Epithelial cell of prostate (primary cell): ENCODE measurements at places on chromosomes 2 and 18.

DNA sequence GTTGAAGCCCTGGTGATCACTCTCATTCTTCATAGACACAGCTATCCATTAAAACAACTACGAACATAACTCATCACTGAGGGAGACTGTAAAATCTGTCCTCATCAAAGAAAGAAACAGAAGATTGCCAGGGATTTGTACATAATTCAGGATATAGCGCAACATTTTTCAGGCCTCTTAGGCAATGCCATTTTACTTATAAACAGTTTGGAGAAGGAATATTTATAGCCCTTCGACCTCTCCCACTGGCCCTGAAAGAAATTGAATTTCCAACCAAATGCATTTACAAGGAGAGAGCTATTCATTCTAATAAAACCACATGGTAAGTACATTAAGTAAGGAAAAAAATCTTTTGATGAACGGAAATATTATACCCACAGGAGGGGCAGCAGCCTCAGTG, 295.0 kb downstream of the RAD51AP2 start:
- no peak for DNase-seq

DNA sequence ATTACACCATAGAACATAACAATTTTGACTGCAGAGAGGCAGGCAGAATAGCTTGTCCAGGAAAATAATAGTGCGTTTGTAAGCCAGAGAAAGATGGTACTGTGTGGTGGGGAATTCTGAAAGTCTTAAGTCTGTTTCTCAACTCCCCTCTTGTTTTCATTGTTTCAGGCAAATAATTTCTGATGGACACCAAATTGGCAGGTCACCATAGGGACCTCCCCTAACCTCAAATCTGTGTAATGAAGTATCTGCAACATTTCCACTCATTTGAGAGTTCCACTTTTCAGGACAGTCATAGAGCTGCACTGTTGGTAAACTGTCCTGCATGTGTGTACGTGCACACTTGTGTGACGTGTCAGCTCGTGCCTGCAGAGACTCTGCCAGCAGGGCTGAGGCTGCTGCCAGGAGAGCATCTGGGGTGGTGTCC, 195.6 kb downstream of the AGAP1 start:
- DNase-seq: no peak

- DNase-seq: no peak
Measured at GRCh38 chr2:85583667-85584353, 421 bp upstream of the VAMP5 start.

GRCh38 chr2:152176113-152176714, 651 bp upstream of the STAM2 start:
- DNase-seq: no peak

- DNase-seq: no peak
Measured at GRCh38 chr2:208890486-208890885, 483.9 kb downstream of the PTH2R start.

DNA sequence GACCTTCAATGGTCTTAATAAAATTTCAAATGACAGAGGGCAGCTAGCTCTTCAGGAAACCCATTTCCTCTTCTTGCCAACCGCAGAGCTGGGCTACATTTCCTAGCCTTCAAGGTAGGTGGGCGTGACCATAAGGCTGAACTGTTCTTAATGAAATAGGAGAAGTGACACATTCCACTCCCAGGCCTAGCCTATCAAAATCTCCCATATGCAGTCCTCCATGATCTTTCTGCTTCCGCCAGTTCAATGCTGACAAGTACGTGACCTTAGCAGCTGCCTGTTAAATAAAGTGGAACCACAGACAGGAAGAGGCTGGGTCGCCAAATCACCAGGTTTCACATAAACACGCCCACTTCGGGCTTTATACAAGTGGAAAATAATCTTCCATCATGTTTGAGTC, 13.2 kb downstream of the SERPINE2 start:
- DNase-seq: no peak

- DNase-seq: no peak
Measured at GRCh38 chr2:35857498-35857897, 498.1 kb upstream of the CRIM1 start.

- peak; percentile 10 for DNase-seq
Measured at GRCh38 chr2:1553671-1554295, 140.5 kb downstream of the TPO start.

GRCh38 chr2:18171191-18172139, 293.0 kb downstream of the KCNS3 start:
- DNase-seq: no peak

DNA sequence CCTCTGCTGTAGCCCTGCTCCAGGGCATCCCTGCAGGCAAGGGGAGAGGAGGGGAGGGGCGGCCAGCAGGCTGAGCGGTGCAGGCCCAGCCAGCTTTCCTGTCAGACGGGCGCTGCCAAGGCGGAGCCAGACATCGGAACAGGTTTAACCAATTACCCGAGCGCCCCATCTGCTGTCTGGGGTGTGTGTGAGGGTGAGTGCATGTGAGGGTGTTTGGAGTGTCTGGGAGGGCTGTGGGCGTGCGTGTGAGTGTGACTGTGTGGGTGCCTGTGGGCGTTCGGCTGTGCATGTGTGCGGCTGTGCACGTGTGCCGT, 20.0 kb downstream of the EMX1 start:
- DNase-seq: no peak

- no peak for DNase-seq
Measured at GRCh38 chr18:35114305-35114704, 73.1 kb downstream of the MAPRE2 start.

DNA sequence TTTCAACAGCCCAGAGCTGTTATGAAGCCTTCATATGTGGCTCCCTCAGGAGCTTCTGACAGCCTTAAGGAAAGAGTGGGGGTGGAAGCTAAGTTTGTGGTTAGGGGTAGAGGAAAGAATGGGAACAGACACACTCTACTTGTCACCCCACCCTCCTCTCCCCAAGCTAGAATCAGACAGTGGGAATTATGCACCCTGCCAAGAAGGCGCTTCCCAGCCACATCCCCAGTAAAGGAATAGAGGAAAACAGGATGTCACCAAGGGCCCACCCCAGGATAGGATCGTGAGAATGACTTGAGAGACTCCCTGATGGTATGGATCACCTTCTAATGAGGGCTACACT, 32.4 kb upstream of the EML4 start:
- no peak for DNase-seq

- no peak for DNase-seq
Measured at GRCh38 chr2:154293864-154294263, 404.6 kb upstream of the KCNJ3 start.

DNA sequence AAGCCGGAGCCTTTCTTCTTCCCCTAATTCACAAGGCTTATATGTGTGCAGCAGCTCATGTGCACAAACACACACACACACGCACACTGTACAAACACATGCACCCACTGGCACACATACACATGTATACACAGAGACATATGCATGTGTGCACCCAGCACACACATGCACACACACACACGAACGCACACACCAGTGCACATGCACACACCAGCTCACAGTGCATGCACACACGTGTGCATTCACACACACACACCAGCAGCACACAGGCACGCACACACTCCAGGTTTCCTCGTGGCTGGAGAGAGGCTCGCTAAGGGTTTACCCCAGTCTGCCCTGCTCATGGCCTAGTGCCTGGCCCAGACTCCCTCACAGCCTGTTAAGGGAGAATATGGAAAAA, 234.0 kb downstream of the EIPR1 start:
- no peak for DNase-seq

- no peak for DNase-seq
Measured at GRCh38 chr2:174135981-174136380, 112.4 kb downstream of the OLA1 start.

GRCh38 chr18:74468547-74469061, 11.5 kb upstream of the DIPK1C start:
- DNase-seq: no peak

GRCh38 chr18:54109131-54109683, 115.3 kb downstream of the MBD2 start:
- DNase-seq: peak; percentile 68

DNA sequence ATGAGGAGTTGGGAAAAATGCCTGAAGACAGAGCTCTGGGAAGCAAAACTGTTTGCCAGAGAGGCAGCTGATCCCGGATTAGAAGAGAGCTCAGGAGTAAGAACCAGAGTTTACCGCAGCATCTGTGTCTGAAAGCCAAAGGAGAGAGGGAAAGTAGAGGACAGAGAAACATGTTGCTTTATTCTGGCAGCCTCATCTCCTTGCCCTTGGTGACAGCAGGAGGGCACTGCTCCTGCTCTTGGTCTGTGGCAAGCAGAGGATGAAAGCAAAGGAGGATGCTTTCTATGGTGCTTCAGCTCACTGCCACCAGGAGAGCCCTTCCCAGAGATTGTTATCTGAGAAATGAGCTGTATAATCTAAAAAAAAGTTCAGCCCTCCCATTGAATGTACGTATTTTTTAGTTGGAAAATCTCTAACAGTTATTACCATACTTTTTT, 7.7 kb downstream of the SLC1A4 start:
- no peak for DNase-seq

- no peak for DNase-seq
Measured at GRCh38 chr2:66753257-66753656, 318.3 kb downstream of the MEIS1 start.

GRCh38 chr2:12769492-12770105, 52.9 kb downstream of the TRIB2 start:
- no peak for DNase-seq
